Body of pancreas (tissue), 4 donors: ENCODE measurements at places on chromosomes 6 and 20. TPM values are rescaled to one million over a fixed set of nuclear protein-coding genes. Genes with fewer than 3 reads are reported as not detected.

- H3K27me3 ChIP-seq: no peaks in the 10 kb centered on the region
- peaks cover 11% of the 10 kb centered on the region for H3K4me1 ChIP-seq
- no peak for DNase-seq
Observed at GRCh38 chr20:10721137-10721896, 47.5 kb upstream of the JAG1 start.

DNA sequence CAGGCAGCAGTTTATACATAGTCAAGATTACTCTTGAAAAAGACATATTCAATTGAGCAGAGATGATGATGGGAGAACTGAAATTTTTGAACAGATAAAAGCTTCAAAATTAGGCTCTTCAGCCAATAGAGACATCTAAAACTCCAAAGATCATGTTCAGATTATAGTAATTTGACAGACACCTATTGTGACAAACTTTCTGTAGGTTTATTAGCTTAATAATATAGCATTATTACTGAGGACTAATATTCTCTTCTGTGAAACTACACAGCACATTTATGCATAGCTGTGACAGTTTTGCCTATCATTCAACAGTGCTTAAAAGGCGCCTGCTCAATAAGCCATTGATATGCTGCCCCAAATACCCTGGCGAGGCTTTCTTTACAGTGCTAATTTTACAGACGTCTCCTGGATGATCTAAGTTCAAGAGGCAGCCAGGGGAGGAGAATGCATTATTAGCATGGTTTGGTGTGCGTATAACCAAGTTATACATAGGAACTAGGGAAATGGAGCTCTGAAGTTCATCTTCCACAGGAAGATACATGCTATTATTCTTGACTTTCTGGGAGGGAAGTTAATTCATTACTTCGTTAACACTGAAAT, 21.5 kb downstream of the PLAGL1 start:
- H3K4me1 ChIP-seq: no peaks in the 10 kb centered on the region
- no peak for DNase-seq
- H3K4me3 ChIP-seq: no peak overlapping the region

DNA sequence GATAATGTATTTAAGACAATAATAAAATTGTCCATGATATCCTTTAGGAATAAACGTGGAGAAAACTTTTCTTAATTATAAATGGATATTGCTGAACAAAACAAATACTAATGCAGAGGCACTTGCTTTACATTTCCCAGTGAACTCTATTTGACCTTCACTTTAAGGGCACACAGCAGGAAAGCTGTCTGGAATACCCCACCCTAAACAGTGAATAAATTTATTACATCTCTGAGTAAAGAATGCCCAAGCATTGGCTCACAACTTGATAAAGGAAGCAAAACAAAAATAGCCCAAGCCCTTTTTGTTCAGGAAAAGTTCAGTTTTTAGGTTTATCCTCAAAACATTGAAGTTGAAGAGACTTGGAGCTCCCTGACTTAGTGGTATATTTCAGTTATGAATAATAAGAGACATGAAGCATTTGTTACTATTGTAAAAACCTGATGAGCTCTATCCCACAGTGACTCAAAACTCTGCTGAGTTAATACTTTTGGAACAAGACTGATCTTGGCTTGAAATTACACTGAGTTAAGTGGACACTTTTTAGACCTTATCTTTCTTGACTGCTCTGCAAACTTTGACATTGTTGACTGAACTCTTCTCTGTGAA, 353.9 kb downstream of the BCKDHB start:
- no peaks in the 10 kb centered on the region for H3K27me3 ChIP-seq
- H3K4me3 ChIP-seq: no peak overlapping the region
- H3K4me1 ChIP-seq: peaks cover 6% of the 10 kb centered on the region
- H3K27ac ChIP-seq: no peak overlapping the region

DNA sequence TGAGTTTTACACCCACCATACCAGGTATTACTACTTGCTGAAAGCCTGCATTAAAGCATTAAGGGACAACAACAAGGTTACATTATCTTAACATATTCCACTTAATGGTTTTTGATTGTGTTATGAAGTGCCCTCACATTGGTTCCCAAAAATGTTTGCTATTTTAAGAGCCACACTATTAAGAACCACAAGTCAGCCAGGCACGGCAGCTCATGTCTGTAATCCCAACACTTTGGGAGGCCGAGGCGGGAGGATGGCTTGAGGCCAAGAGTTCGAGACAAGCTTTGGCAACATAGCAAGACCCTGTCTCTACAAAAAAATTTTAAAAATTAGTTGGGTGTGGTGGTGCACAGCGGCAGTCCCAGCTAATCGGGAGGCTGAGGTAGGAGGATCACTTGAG, 28.2 kb downstream of the ATXN1 start:
- no peaks in the 10 kb centered on the region for H3K27me3 ChIP-seq
- DNase-seq: no peak
- no peak overlapping the region for H3K4me3 ChIP-seq
- no peaks in the 10 kb centered on the region for H3K36me3 ChIP-seq
- H3K4me1 ChIP-seq: peaks cover 33% of the 10 kb centered on the region

Gene GTSF1L
- total RNA-seq: not detected

DNA sequence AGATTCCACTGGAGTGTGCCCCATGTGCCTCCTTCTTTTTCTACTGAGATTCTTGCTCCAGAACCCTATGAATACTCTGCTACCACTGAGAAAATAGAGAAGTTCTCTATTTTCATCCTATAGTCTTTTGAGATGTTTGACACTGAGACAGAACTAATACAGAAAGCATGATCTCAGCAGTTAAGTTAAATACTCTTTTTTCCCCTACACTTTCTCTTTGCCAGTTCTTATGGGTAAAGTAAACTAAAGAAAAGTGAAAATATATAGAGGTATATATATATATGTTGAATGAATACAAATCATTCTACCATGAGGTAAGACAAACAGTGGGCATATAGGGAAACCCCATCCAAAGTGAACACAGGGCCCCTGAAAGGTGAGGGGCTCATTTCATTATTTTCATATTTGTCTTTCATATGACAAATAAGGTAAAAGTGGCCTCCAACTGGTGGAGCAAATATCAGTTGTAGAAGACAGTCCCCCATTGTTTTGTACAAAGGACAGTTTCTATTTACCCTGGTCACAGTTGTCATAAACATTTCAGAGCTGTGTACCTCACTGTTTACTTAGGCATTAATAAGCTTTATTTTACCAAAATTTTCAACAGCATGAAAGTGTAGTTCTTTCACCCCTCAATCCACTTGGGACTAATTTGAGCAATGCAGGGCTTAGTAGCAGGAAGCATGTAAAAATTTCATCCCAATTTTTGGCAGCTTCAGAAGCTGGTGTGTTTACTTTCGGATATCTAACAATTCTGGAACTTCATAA, 188.3 kb upstream of the MARCKS start:
- H3K36me3 ChIP-seq: no peaks in the 10 kb centered on the region
- H3K27ac ChIP-seq: no peak overlapping the region
- H3K4me3 ChIP-seq: no peak overlapping the region
- peaks cover 27% of the 10 kb centered on the region for H3K4me1 ChIP-seq

DNA sequence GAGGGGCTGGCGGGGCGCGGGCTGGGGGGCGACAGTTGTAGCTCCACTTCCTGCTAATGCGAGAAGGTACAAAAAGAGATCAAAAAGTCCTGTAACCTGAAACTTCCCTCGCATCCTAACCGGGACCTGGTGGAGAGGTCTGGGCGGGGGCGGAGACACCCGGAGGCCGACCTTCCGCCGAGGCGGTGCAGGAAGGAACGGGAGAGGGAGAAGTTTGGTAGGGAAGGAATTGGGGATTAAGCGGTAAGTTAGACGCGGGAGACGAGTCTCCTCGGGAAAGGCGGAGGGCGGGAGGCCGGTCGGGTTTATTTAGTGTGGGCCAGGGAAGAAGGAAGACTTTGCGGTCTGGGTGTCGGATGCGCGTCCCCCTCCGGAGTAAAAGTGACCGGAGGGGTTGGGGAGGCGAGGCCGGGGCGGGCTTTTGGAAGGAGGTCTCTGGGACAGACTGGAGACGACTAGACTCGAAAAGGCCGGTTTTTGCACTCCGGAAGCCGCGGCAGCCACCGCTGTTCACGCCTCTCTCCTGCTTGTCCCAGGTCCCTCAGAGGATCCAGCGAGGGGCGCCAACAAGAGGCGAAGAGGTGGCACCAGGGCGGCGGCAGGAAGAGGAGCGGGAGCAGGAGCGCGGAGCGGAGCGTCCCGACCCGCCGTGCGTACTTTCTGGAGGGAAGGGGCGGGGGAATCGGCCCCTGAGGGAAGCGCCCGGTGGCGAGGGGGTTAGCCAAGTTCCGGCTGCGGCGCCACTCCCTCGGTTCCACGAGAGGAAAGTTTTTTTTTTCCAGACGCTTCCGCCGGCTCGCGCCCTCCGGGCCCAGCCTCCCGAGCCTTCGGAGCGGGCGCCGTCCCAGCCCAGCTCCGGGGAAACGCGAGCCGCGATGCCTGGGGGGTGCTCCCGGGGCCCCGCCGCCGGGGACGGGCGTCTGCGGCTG, 734 bp downstream of the TPBG start:
- no peaks in the 10 kb centered on the region for H3K36me3 ChIP-seq
- H3K4me3 ChIP-seq: peak overlapping the region; percentile 82
- H3K27ac ChIP-seq: peak overlapping the region; percentile 86
- peaks cover 17% of the 10 kb centered on the region for H3K4me1 ChIP-seq
- no peaks in the 10 kb centered on the region for H3K27me3 ChIP-seq

Gene HEBP2
- 181 TPM for total RNA-seq

Gene SNAI1
- total RNA-seq: 0.78 TPM

DNA sequence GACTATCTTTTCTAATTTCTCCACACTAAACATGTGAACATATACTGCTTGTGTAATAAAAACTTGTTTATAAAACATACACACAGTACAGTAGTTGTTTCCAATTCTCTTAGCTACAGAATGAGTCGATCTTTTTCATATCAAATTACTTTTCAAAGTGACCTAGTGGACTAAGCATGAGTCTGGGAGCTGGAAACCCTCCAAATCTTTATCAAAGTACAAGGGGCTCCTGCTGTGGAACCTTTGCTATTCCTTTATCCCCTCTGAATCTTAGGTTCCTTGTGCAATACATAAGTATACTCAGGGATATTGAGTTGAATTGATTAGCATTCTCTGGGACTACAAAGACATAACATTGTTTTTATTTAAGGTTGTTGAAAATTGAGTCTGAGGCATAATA, 48.7 kb upstream of the TAB2 start:
- H3K4me3 ChIP-seq: no peak overlapping the region
- no peak overlapping the region for H3K27ac ChIP-seq
- no peak for DNase-seq
- H3K36me3 ChIP-seq: no peaks in the 10 kb centered on the region
- H3K27me3 ChIP-seq: no peaks in the 10 kb centered on the region

GRCh38 chr6:71544906-71545305, 256.3 kb downstream of the OGFRL1 start:
- no peaks in the 10 kb centered on the region for H3K27me3 ChIP-seq
- H3K36me3 ChIP-seq: no peaks in the 10 kb centered on the region
- no peak overlapping the region for H3K27ac ChIP-seq
- no peak for DNase-seq
- H3K4me3 ChIP-seq: no peak overlapping the region

DNA sequence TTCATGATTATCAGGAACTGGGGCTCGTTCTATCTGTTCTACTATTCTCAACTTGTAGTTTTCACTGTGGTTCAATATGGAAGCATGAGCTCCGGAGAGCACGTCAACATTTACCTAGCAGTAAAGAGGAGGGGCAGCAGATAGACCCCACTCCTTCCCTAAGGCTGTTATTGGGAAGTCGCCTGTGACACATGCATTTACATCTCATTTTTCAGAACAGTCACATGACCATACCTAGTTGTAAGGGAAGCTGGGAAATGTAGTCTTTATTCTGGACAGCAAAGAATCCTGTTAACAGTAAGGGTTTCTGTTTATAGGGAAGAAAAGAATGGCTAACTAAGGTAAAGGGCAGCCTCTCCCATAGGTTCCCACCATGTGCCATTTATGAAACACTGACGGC, 158.3 kb downstream of the ZFP64 start:
- DNase-seq: no peak
- H3K27ac ChIP-seq: no peak overlapping the region
- H3K27me3 ChIP-seq: no peaks in the 10 kb centered on the region
- no peak overlapping the region for H3K4me3 ChIP-seq
- H3K36me3 ChIP-seq: no peaks in the 10 kb centered on the region

DNA sequence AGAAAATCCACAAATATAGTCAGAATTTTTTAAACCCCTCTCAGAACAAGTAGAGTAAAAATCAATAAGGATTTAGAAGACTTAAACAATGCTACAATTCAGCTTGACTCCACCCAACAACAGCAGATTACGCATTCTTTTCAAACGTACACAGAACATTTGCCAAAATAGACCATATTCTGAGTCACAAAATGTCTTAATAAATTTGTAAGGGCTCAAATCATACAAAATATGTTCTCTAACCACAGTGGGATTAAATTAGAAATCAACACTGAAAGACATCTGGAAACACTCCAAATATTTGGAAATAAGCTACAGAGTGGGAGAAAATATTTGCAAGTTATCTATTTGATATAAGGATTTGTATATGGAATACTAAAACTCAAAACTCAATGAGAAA, 164.2 kb upstream of the AKAP12 start:
- no peaks in the 10 kb centered on the region for H3K27me3 ChIP-seq
- no peak for DNase-seq
- H3K36me3 ChIP-seq: no peaks in the 10 kb centered on the region
- no peak overlapping the region for H3K27ac ChIP-seq
- no peaks in the 10 kb centered on the region for H3K4me1 ChIP-seq

- H3K27me3 ChIP-seq: no peaks in the 10 kb centered on the region
- no peak for DNase-seq
- no peak overlapping the region for H3K27ac ChIP-seq
Observed at GRCh38 chr6:123580331-123580730, 56.4 kb downstream of the TRDN start.
